Adipocyte (in vitro differentiated cells): ENCODE measurements at places on chromosomes 7 and 10.

GRCh38 chr10:103630156-103630555 is 136.7 kb downstream of the NEURL1 start:
- no peak for DNase-seq

- DNase-seq, result peak; percentile 44
Measured at GRCh38 chr10:30917789-30918188, 113.9 kb downstream of the ZNF438 start.

- DNase-seq, result no peak
Measured at GRCh38 chr7:105760551-105761447, 115.6 kb downstream of the ATXN7L1 start.

DNA sequence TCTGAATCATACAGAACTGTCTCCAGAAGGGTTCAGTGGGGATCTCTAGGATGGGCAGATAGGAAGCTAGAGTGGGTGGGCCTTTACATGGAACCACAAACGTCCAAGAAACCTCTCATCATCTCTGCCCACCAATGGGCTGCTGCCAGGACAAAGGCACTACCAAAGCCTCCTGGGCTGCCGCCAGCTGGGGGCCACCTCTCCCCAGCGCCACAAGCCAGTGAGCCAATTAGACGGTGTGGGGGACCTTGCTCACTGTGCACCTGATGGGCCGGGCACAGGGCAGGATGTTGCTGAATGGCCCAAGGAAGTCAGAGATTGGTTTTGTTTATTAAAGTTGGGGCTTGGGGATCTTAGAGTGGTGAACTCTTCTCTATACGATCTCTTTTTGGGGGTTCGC is 242.1 kb downstream of the MGMT start:
- no peak for DNase-seq

- no peak for DNase-seq
Measured at GRCh38 chr7:100687261-100687660, 6.8 kb downstream of the GIGYF1 start.

- DNase-seq, result peak; percentile 96
Measured at GRCh38 chr10:29658984-29659965, 24.5 kb upstream of the SVIL start.

GRCh38 chr7:45105588-45106188 is 5.8 kb downstream of the TBRG4 start:
- no peak for DNase-seq

DNA sequence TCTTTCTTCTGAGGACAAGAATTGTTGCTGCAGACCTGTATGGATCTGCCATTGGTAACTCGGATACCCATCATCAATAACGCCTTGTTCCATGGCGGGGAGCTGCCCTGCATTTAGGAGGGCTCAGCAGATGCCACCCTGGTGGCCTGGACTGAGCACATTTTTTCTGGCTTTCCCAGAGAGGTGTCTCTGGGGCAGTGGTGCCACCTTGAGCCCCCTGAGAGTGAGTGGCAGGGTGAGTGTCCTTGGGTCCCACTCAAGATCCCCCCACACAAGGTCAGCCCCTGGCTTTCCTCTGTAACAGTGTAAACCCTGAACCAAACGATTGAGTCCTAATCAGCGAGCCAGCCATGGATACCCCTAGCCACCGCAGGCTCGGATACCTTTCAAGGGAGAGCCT is 258.6 kb downstream of the GLRX3 start:
- DNase-seq, result no peak

- no peak for DNase-seq
Measured at GRCh38 chr10:90788968-90789367, 68.9 kb downstream of the HTR7 start.

DNA sequence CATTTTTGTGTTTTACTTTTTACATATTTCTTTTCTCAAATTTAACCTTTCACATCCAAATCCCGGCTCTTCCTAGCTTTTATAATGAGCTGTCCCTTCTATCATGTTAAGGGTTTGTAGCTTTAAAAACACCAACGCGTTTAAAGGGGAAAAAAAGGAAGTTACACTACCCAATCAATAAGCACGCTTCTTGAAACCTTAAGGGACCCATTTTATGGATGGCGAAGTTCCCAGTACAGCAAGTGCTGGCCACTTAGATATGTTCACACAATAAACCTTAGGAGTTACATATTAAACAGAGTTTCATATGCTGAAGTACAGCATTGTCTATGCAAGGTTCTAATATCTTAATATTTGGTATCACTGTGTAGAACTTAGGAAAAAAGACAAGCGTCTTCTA is 1.8 kb downstream of the GNG11 start:
- DNase-seq, result peak; percentile 8

- DNase-seq, result no peak
Measured at GRCh38 chr7:141203586-141203985, 129.7 kb downstream of the TMEM178B start.

DNA sequence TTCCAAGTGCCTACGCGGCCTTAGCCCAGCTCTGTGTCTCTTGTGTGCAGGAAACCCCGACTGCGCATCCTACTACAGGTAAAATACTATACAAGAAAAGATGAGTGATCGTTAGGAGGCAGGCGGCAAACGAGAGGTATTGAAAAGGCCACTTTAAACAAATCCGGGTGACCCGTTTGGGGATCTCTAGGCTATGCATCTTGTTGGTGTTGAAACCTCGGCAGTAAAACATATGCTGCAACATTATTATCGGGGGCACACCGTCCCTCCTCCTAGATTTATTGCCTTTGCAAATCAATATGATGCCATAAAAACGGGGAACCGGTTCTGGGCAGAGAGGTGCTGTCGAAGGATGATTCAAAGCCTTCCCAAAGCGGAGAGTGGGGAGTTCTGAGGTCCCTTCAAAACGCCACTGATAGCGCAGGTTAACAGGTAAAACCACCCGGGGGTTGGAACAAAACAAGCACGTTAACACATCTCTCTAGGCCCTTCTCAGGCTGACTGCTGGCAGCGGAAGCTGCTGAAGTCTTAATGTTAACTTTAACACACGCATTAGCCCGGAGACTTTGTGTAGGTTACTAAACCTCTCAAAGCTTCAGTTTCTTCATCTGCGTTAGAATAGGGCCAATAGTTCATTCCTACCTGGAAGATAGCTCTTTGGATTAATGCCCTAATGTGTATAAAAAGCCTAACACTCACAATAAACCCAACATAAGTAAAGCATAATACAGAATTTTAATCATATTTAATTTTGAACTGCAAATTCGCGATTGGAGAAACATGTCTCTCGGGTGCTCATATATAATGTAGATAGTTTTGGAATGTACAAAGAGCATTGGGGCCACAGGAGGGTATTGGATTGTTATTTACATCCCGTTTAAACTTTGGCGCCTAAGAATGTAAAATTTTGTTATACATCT is 2.6 kb upstream of the TBX20 start:
- no peak for DNase-seq

- no peak for DNase-seq
Measured at GRCh38 chr7:105098863-105099515, 85.0 kb downstream of the KMT2E start.

DNA sequence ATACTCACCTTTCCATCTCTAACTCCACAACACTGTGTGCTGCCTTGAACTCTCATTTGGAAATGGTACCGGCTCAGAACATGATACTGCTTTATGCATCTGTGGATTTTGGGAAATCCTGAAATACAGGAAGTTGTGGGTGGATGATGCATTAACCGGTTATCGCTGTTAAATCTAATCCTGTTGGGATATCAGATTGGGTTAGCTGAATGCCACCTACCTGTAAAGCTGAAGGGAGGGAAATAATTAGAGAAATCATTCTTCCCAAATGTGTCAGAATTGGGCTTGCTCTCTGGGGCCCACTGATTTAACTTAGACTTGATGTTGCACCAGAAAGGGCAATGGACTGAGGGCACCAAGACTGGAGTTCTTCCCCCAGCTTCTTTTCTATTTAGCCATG is 54.0 kb downstream of the CH25H start:
- no peak for DNase-seq

- DNase-seq, result peak; percentile 89
Measured at GRCh38 chr10:112314822-112315474, 31.7 kb downstream of the TECTB start.

GRCh38 chr10:117740691-117741222 is 198.2 kb downstream of the EMX2 start:
- DNase-seq, result no peak

DNA sequence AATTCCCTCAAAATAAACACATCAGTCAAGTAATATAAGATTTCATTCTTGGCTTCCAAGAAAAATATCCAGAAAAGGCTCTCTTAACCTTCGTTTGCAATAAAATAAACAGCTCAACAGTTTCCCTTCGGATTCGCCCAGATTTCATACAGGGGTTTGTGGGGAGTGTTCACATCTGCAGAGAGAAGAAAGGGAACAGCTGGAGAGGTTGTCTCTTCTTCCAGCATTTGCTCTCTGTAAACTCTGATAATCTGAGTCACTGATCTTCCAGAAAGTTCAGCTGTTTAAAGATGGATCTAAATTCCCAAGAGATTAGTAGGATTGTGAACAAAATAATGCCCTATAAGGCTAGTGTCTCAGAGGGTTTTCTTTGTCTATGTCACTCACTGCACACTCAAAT is 277.9 kb downstream of the HPSE2 start:
- no peak for DNase-seq

DNA sequence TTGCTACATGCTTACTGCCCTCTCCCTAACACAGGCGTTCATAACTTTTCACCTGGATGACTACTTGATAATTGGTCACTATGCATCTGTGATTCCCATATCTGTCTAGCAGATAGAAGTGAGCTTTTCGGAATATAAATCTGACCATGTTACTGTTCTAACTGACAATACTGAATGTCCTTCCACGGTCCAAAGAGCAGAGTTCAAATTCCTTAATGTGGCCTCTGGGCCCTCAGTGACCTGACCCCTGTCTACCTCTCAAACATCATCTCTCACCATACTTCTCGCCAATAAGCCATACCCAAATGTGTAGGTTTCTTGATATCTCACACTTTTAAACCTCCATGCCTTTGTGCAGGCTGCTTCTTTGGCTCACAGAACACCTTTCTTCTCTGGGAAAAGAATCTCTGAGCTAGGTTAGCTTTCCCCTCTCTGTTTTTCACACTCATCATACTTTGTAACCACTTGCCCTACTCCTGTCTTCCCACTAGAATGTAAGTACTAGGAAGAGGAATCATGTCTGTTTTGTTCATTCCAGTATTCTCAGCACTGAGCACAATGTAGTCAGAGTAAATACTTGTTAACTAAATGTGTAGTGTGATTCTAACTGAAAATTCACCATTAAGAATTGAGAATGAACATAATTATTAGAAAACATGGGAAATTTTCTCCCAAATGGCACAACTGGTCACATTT is 39.2 kb upstream of the LRRC17 start:
- no peak for DNase-seq

- no peak for DNase-seq
Measured at GRCh38 chr7:103810112-103810744, 179.2 kb downstream of the RELN start.

- DNase-seq, result no peak
Measured at GRCh38 chr7:135942614-135943013, 34.5 kb downstream of the MTPN start.

DNA sequence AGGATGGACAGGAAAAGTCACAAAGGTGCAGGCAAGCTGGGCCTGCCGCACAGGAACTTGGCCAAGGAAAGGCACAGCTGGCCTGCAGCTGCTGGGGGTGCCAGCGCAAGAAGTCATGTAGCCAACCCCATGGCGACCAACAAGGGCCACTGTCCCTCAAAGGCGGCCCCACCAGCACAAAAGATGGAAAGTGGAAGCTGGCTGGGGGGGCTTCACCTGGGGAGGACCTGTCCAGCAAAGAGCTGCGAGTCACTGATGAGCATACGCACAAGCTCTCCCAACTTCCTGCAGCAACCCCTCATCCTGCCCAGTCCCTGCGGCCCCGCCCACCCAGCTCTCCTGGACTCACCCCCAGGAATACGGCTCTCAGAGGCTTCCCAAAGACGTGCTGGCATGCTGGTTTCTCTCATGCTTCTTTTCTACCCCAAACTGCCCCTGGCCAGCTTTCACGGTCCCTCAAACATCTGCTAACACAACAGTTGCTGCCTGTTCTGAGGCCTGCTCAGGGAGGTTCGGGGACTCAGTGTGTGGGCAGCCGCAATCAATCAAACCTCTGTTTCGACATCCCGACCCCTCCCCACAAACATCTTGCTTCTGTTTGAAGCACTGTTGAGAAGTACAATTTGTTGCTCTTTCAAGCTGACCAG is 67.6 kb downstream of the FAM53B start:
- no peak for DNase-seq

DNA sequence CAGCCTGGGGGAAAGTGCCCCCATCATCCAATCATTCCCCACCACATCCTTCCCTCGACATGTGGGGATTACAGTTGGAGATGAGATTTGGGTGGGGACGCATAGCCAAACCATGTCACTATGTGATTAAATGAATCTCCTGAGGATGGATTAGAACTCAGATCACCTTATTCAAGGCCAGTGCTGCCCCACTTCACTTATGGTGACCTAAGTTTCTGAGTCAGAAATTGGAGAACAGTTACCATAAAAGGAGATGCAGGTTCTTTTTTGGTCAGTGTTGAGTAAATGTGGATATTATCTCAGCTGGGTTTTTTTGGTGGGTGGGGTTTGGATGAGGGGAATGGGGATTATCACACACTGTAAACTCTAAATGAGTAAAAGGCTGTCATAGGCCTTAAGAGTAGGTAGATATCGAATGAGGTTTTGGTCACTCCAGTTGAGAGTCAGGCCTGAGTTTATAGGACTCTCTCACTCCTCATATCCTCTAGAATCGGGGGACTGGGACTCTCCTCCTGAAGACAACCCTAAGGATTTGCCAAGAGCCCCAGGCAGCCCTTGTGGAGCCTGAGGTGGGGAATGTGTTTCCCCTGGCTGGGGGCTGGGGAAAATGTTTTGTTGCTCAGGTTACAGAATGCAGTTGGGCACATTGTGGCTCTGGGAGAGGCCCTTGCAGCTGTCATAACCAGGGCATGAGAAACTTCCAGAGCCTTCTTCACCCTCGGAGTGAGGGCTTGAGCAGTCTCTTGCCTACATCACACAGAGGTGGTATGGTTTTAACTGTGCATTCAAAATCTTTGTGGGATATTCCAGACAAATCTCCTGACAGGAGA is 213.0 kb downstream of the BAMBI start:
- DNase-seq, result no peak

DNA sequence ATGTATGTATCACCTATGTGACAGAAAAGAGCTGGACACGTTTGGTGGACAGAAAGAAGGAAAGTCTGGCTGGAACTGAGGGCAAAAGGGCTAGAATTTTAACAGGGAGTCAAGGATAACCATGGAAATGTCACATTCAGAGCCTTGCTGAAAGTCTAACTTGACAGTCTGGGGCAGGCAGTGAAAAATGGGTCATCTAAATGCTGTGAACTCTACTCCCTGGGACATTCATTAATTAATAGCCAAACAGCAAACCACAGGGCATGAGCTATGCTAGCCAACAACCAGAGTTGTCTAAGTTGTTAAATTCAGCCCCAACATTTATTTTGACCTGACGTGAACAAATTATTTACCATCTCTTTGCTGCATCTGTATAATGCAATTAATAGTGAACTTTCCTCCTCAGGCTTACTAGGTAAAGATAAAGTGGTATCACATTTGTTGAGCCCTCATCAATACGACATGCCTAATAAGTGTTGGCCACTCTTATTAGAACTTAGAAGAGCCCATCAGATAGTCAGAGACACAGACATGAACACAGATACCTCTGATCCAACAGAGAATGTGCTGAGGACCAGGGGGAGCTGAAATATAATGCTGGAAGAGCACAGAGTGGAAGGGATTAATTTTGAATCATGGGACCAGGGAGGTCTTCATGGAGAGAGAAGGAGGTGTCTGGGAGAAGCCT is 109.9 kb downstream of the SORCS1 start:
- no peak for DNase-seq
